Activated T-helper 1 cell treated with anti-CD3 and anti-CD28 coated beads, Interleukin-2, amount 50 U/mL, for 16 hours (primary cell): ENCODE measurements at places on chromosomes 6 and 20.

DNA sequence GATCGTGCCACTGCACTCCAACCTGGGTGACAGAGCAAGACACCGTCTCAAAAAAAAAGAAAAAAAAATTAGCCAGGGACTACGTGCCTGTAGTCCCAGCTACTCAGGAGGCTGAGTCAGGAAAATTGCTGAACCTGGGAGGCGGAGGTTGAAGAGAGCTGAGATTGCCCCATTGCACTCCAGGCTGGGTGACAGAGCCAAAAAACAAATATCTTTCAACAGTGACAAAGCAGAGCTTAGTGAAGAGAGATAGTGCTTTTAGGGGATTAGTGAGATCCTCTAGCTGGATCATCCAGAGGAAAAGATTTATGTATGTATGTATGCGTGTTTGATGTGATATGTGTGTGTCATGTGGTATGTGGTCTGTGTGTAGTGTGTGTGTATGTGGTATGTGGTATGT, 56.6 kb downstream of the IL22RA2 start:
- DNase-seq = no peak

DNA sequence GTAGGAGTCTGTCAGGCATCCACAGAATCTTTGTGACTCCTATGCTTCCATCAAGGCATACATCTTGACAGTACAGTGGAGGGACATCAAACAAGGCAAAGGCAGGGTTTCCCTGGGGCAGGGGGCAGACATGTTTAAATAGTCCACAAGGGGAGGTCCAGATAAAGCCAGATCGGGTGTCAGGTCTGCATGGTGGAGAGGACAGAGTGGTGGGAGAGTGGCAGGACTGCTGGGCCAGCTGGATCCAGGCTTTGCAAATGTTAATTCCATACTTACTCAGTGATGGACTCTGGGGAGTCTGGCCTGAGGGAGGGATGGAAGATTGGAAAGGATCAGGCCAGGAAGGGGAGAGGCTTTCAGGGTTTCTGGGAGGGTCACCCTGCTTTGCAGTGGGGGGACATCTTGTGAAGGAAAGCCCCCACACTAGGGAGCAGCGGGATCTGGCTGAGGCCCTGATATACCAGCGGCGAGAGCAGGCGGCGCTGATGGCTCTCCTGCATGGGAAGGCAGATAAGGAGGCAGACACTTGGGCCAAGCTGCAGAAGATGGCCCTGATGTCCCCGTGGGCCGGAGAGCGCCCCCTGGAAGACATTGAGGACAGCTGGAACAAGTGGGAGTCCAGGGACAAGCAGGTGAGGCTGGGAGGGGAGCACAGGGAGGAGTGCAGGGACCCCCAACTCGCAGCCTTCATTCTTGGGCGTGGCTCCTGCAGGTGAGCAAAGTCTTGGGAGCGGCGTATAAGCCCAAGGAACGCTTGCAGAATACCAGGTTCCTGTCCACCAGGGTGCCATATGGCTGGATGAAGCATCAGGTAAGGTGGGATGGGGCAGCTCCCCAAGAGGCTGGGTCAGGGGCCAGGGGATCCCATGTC, 44.6 kb downstream of the SUN5 start:
- no peak for DNase-seq

DNA sequence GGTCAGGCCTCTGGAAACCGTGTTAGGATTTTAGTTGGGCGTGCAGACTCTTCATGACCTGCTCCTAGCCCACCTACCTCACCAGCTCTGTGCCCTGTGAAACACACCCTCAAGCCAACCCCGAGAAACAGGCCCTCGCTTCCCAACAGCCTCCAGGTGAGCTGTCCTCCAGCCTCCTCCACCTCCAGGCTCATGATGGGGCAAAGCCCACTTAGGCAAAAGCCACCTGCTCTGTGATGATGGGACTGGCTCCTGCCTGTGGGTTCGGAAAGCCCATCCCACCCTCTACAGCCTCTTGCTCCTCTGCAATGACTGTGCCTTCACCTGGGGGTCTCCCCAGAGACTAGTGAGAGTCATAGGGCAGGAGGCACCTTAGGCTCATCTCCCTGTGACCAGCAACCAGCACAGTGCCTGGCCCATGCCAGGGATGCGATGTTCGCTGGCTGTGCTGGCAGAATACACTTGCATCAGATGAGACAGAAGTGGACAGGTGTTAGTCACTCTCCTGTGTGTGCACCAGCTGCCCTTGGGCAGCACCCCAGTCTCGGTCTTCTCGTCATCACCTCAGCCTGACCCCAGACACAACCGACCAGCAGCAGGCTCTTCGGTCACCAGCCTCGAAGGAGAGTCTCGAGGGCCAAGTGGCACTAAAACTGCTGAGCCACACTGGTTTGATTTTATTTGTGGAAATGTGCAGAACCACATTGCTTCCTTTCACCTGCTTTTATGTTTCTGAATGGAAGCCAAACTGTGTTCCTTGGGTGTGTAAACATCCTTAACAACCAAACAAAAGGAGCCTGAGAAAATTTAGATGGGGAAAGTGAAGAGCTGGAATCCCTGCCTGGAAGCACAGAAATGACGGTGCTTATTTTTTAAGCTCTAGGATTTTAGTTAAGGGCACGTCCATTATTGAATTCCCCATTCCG, 10.7 kb downstream of the PXDC1 start:
- DNase-seq = no peak

DNA sequence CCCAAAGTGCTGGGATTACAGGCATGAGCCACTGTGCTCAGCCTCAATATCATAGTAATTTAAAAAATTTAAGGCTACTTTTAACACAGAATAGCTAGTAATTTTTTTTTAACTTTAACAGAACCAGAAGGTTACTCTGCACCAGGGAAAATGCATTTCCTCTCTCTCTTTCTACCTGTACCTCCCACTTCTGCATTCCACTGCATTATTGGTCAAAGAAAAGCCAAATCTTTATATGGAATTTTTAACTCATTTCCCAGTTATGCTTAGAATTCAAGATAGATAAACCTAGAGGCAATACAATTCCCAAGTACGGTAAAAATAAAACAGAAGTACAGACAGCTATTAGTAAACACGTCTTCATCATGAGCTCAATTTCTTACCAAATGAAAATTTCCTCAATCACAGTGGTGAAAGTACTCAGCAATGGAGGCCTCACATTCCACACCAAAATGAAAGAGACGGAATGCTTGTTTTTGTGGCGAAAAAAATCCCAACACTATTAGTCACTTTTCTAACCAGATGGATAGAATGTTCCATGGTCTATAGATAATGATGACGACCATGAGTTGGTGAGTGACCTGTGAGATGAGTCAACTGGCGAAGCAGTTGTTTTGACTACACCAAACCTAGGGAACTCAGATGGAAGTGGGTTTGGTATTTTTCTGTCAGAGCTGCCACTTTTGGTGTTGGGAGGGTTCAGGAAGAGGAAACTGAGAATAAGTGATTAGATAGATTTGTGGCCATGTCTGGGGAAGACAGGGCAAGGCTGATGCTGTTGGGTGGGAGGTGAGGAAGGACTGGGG, 104.7 kb upstream of the SGK1 start:
- DNase-seq = no peak

DNA sequence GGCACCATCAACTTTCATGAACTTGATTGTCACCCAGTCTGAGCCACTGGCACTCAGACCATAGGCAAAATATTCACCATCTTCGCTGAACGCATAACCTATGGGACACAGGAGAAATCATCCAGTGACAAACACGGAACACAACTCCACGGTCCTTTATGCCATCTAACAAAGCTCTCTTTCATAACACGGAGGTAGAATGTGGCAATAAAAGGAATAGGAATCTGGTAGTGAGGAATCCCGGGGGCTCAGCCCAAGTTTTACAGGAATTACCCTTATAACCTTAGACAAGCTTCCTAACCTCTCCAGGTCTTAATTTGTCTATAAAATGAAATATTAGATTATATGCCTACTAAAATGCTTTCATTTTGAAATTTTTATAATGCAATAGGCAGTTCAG, 29.4 kb downstream of the PREP start:
- DNase-seq = no peak

GRCh38 chr6:154754152-154754551, 20.9 kb downstream of the SCAF8 start:
- DNase-seq = no peak

DNA sequence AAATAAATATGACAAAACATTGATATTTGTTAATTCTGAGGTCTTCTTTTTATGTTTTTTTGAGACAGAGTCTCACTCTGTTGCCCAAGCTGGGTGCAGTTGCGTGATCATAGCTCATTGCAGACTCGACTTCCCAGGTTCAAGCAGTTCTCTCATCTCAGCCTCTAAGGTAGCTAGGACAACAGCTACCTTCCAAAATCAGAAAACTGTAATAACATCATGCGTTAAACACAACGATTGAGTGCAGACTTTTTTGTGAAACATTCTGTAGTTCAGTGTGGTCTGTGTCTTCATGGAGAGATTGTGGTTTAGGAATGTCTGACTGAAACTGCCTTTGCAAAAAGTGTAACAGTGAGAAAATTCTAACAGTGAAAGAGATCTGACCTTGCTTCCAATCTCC, 16.1 kb upstream of the DOK5 start:
- no peak for DNase-seq

- DNase-seq = no peak
These were observed 184.2 kb upstream of the RREB1 start for GRCh38 chr6:6923605-6924004.

- no peak for DNase-seq
These were observed 249.8 kb upstream of the PRDM1 start for GRCh38 chr6:105836379-105836778.

GRCh38 chr6:19535351-19535750, 301.8 kb upstream of the ID4 start:
- DNase-seq = no peak

DNA sequence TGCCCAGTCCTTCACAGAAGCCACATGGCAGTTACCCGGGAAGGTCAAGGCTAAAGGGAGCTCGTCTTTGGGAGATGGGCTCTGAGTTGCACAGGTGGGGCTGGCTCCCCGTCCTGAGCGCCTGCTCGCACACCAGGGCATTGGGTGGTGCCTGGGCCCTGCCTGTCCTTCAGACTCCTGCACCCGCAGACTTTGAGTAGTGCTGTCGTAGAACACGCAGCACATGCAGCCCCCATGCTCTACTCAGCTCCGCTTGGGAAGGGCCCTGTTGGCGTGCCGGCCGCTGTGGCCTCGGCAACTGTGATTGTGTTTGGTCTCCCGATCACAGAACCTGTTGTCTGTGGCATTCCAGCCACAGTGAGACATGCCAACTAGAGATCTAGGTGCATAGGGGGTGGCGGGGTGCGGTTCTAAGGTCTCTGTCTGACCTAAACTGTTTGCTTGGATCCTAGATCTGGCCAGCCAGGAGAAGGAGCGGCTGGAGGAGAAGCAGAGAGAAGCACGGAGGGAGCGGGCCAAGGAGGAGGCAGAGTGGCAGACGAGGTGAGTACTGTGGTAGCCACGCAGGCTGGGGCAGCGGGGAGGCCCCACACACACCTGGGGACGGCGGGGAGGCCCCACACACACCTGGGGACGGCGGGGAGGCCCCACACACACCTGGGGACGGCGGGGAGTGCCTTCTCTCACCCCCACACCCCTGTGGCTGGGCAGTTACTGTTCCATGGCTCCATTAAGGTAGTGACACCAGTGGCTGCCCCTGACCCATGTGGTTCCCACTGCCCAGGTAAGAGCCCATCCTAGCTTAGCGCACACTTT, 11.3 kb upstream of the ADRM1 start:
- no peak for DNase-seq

DNA sequence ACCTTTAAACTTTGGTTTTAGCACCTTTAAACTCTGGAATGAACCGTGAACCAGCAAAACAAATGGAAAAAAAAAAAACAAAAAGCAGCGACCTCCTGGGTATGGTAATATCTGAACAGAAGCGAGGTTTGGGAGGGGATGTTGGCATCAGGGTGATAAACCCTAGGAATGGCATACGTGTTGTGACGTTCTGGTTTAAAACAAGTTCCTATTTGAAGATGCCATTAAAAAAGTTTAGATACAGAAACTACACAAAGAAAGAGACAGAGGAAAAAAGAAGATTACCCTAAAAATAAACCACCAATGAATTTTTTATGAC, 60.4 kb downstream of the ATXN1 start:
- no peak for DNase-seq

- DNase-seq = no peak
These were observed 60.2 kb upstream of the STX16 start for GRCh38 chr20:58590679-58591473.
